Effector CD4-positive, alpha-beta T cell (primary cell): ENCODE measurements at places on chromosomes 5 and 9.

DNA sequence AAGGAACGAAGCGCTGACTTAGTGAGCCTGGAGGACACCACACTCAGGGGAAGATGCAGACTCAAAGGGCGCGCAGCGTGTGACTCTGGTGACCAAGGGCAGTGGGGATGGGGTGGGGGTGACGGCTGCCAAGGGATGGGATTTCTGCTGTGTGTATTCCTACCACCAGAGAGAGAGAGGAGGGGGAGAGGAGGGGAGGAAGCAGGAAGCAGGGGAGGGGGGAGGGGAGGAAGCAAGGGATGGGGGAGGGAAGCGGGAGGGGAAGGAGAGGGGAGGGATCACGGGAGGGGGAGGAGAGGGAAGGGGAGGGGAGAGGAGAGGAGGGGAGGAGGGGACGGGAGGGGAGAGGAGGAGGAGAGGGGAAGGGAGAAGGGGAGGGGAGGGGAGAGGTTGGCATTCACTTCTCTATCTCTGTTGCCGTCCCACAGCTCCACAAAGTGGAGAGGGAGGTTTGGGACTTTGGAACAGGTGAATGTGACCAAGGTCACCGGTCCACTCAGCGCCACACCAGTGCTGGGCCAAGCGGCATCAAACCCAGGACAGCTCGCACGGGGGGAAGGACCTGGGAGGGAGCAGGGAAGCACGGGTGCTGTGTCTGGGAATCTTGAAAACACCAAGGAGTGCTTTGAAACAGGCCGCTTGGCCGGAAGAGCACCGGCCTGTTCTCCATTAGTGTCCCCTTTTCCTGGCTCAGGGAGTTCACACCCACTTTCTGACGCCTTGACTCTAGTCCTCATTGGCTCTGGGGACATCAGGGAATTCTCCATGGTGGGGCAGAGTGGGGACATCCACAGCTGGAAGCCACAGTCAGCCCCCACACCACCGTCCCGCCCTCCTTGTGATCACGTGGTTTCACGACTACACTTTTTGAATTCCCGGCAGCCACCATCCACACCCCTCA is 77.4 kb downstream of the VAV2 start:
- no peak for DNase-seq

- DNase-seq: peak; percentile 41
These were observed 1.6 kb downstream of the TMEM245 start for GRCh38 chr9:109117856-109118807.

GRCh38 chr5:127216143-127216542 is 74.5 kb upstream of the MEGF10 start:
- no peak for DNase-seq

DNA sequence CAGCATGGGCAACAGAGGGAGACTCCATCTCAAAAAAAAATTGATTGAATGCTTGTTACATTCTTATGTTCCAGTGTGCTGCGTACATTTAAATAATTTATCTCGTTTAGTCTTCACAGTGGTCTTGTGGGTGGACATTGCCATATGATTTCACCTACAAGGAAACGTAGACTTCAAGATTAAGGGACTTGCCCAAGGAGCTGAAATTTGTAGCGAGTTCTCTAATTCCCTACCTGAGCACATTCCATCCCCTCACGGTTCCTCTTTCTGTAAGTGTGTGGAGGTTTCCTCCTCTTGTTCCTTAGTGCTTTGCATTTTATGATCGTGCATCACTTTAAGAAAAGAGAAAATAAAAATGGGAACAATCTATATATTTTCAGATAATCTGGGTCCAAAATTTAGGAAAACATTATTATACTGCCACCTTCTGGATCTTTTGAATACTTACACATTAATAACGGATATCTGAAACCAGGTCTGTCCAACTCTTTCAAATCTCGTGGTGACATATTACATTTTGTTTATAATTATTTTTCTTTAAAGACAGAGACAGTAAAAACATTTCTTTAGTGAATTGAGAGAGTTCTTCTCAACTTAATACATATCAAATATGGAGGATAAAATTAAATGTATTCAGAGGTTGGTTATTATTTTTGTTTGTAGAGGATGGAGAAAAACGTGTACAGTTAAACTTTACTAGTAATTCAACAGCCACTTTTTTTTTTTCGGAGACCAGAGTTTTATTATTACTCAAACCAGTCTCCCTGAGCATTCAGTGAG is 29.9 kb upstream of the C7 start:
- DNase-seq: no peak

- no peak for DNase-seq
These were observed 313.5 kb upstream of the PDE4D start for GRCh38 chr5:60207040-60207439.

- no peak for DNase-seq
These were observed 602.6 kb downstream of the SEMA5A start for GRCh38 chr5:8943301-8943700.

- no peak for DNase-seq
These were observed 48.5 kb upstream of the MSX2 start for GRCh38 chr5:174675916-174676315.

DNA sequence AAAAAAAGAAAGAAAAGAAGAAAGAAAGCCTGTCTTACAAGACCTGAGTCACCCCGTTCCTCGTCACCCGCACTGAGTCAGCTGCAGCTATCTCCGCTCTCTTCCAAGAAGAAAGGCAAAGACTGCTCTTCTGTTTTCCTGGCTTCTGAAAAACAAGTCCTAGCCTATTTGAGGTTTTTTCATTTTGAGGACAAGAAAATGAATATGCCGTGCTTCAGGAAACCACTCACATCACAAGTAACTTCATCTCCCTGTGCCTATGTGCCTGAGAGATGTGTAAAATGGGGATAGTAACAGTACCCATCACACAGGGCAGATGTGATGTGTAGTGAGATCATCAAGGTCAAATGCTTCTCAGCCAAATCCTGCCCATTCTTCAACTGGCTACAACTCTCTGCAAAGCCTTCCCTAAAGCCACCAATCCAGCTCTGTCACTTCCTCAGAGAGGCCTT is 78.4 kb downstream of the GLDC start:
- DNase-seq: no peak
